NCI-H82 (cell line): ENCODE measurements at places on chromosomes 7 and 10.

- no peak for DNase-seq
Measured at GRCh38 chr10:110175406-110175805, 32.0 kb upstream of the MXI1 start.

GRCh38 chr10:103395754-103396066 is 565 bp downstream of the ATP5MK start:
- DNase-seq, result peak; percentile 28

DNA sequence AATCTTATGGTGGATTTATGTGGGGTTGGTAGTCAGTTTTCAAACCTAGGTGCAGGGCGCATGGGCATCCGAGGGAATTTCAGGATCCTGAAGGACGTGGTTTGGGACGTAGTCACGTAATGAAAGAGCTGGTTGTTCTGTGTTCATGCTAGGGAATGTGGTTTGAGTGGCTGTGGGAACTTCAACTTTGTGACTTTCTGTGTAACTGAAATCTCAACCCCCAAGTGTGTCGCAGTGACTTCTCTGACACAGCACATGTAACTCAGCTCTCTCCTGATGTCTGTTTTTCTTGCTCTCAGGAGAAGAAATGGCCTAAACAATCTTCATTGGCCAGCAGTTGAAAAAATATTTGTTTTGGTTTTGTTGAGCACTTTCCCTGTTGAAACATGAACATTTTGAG is 199.0 kb downstream of the PTEN start:
- DNase-seq, result no peak

DNA sequence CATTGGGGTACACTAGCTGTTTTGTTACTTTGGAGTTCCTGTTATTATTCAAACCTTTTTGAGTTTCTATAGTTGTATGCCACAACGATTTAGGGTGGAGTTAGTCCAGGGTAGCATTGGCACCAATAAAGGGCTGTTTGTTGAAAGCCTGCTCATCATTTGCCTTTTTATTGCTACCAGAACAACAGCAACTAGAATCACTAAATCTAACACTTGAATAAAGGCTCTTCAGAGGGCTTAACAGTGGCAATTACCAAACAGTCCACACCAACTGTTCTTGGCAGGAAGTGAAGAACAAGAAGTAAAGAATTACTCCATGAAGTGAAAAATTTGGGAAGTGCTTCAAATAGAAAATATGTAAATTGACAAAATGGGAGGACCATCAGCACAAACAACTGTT is 621.4 kb downstream of the PHTF2 start:
- DNase-seq, result no peak

GRCh38 chr10:62166331-62167131 is 102.1 kb downstream of the RTKN2 start:
- no peak for DNase-seq

DNA sequence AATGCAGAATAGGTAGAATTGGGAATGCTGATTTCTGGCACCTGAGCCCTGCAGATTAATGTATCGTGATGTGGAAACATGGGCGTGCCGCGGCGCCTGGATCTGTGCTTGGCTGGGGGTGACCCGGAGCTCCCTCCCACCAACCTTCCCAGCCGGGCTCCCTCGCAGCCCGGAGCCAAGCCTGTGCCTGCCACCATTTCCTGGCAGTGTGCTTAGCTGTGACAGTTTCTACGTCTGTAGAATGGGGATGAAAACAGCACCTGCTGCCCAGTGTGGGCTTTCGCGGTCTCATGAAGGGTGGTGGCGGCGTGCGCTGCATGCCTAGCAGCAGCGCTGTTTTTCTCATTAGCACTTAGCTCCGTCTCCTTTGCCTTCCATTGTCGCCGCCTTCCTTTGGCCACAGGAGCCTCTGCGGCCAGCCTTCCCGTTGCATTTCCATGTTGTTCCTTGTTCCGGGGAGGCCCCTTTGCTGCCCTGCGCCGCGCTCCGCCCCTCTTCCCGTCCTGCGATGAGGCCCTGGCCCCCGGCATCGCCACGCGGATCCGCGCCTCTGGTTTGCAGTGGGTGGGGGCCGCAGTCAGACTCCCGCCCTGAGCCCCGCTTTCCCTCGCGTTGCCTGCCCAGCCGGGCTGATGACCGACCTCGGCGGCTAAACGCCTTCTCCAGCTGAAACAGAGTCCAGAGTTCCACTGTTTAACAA is 84.2 kb downstream of the CUL1 start:
- DNase-seq, result no peak

DNA sequence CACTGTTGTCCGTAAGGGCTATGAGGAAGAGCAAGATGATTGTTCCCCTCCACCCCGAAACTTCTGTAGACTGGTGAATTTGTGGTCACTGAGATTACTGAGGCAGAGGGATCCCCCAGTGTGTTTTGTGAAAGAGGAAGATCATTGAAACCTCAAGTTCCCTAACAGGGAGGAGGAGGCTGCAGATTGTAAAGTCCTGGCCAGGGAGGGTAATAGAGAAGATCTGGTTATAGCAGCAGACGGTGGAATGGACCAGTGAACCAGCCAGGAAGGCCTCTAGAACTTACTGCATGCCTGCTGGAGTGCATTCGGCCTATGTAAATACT is 31.1 kb downstream of the LMTK2 start:
- no peak for DNase-seq
